Kidney tubule cell (primary cell): ENCODE measurements at places on chromosomes 4 and X.

DNA sequence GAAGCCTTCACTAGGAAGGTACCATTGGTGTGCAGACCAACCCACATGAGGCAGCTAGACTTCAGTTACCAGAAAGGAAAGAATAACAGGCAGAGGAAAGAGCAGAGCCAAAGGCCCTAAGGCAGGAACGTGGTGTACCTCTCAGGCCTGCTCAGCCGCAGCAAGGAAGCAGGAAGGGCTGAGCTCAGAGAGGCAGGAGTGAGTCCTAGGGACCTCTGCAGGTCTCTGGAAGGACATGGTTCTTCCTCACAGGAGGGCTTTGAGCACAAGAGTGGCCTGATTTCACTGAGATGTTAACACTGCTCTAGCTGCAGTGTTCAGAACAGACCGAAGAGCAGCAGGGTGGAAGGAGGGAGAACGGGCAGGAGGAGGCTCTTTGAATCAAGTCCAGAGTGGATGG is 124.6 kb downstream of the DCHS2 start:
- no peak for DNase-seq

GRCh38 chr4:5881340-5881739 is 11.5 kb downstream of the CRMP1 start:
- DNase-seq: no peak

GRCh38 chrX:24999511-24999910 is 16.3 kb downstream of the ARX start:
- no peak for DNase-seq

DNA sequence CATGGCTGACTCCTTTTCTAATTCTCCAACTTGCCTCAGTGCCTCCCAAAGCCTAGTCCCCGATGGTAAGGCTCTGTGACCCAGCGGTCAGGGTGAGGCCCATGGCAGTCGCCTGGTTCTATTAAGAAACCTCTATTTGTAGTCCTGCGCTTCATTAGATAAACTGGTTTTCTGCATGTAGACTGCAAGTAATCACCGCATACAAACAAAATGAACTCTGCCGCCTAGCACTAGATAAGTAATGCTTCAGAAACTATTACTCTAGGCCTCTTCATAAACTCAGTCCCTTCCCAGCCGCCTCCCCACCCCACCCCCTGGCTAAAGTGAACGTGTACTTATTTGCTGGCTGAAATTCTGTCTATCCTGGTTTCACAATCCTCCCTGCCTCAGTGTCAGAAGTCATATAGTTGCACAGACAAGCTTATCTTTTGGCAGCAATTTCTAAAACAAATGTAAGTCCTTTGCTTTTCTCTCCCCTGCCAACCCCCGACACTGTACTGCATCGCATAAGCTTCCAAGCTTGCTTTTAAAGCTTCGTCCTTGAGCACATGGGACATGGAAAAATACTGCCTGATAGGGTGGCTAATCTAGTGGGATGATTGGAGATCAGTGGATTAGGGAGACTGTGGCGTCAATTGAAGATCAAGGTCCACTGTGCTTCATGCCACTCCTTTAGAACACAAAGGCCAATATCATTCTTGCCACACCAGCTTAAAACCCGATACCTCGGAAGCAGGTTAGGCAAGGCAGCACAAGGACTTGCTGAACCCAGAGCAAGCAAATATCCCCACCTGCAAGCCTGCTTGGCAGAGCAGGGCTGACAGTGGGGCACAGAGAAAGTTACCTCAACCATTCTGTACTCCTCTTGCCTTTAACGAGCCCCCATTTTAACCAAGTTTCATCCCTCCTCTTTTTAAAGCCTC is 125.8 kb downstream of the IRF2 start:
- no peak for DNase-seq

- peak; percentile 96 for DNase-seq
Observed at GRCh38 chr4:41160012-41160789, 54.1 kb downstream of the APBB2 start.

- DNase-seq: no peak
Observed at GRCh38 chr4:147207911-147208310, 262.2 kb upstream of the TTC29 start.

DNA sequence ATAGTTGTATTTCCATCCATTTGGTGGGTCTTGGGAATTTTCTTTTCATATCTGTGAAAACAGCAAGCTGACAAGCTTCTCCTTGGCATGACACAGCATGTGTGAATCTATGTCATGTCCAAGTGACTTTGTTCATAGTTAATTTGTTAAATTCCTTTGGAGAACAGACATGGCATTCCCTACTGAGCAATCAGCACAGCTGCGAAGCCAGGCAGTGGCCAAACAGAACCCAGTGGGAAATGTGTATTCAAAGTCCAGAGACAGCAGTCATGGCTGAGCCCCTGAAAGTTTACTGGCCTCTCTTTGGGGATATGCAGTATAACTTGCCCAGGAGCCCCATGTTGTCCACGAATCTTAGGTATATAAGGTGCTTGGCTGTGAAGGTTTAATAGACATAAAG is 474.7 kb downstream of the NKX6-1 start:
- no peak for DNase-seq
